ENCODE measurements at places on chromosomes 3 and 15. TPM values are rescaled to one million over a fixed set of nuclear protein-coding genes. Genes with fewer than 3 reads are reported as not detected.

RUVBL1 gene
- total RNA-seq = 101 TPM

DUOXA1 gene
- total RNA-seq = not detected

SCG3 gene
- not detected for total RNA-seq

CCDC39 gene
- not detected for total RNA-seq

CP gene
- total RNA-seq = 1.7 TPM

INKA1 gene
- total RNA-seq = 1.3 TPM

PATL2 gene
- total RNA-seq = 0.19 TPM

CPNE9 gene
- not detected for total RNA-seq

GOLGA6B gene
- total RNA-seq = not detected

STX19 gene
- not detected for total RNA-seq

CACNA2D2 gene
- total RNA-seq = not detected

SAXO2 gene
- total RNA-seq = 4.0 TPM

RARB gene
- total RNA-seq = 11.7 TPM

LMAN1L gene
- total RNA-seq = not detected

RFT1 gene
- 18.0 TPM for total RNA-seq

TMEM89 gene
- not detected for total RNA-seq

DPH6 gene
- total RNA-seq = 53.4 TPM

BNC1 gene
- total RNA-seq = 10.5 TPM

KCNH8 gene
- total RNA-seq = not detected

SPINK8 gene
- total RNA-seq = not detected

SH2D7 gene
- not detected for total RNA-seq

CILP gene
- total RNA-seq = not detected

SLC51A gene
- total RNA-seq = not detected

RGMA gene
- 3.6 TPM for total RNA-seq

SCN11A gene
- total RNA-seq = not detected

CATSPER2 gene
- total RNA-seq = 1.3 TPM

TTLL13 gene
- total RNA-seq = not detected

NR2E3 gene
- total RNA-seq = not detected

PLA2G4D gene
- not detected for total RNA-seq

GPR171 gene
- not detected for total RNA-seq

GOLGA8K gene
- not detected for total RNA-seq

GPR176 gene
- total RNA-seq = 69.5 TPM

All from SJSA1 (cell line).